RKO (cell line): ENCODE measurements at places on chromosomes 3 and 15.

DNA sequence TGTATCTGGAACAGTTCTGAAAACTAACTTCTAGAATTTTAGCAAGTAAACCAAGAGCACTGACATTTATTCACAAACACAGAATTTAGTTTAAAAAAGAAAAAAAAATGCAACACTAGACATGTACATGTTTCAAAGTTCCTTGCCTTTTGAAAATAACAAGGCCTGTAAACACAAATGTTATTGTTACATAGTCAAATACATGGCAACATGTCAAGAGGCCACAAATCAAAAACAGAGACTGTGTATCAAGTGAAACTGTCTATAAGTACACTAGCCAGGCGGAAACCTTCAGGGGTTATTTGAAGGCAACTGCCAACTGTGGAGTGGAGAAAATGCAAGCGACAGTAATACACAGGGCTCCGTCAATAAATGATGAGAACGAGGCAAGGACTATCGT, 547.6 kb downstream of the FOXP1 start:
- DNase-seq = no peak

GRCh38 chr3:73409138-73409763, 215.5 kb downstream of the PDZRN3 start:
- DNase-seq = no peak

- no peak for DNase-seq
Observed at GRCh38 chr15:39359771-39360170, 221.1 kb upstream of the THBS1 start.

GRCh38 chr15:29126821-29127461, 142.7 kb downstream of the NSMCE3 start:
- no peak for DNase-seq

GRCh38 chr3:194945508-194945907, 259.8 kb downstream of the FAM43A start:
- no peak for DNase-seq

DNA sequence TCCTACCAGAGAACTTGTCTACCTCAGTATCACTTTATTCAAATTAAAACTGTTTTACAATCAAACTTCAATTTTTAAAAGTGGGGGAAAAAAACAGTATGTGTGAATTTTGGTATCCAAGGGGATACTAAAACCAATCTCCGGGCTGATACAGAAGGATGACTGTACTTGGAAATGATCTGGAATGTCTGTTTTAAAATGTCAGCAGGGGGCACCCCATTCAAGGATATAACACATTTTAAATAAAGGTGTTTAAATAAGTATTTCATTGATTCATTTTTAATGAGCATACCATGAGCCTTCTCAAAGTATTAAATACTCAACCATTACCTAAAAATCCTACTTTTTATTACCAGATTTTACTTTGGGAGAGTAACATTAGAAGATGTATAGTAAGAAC, 67.9 kb downstream of the ULK4 start:
- DNase-seq = peak; percentile 67

DNA sequence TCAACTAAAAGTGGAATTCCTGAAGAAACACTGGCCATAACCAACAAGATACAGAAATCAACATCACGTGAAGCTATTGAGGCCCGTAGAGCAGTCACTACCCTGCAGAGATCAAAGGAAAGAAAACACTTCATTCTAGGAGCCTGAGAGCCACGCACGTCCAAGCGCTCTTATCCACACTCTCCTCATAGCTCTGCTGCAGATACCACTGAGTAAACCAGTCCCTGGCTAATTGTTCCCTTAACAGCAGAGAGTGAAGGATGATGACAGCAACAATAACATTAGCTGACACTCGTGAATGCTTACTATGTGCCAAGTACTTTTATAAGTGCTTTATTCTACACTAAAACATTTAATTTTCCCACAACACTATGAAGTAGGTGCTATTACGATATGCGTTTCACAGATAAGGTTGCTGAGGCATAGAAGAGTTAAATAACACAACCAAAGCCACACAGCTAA, 271.0 kb upstream of the GADL1 start:
- no peak for DNase-seq

- no peak for DNase-seq
Observed at GRCh38 chr3:70426071-70426470, 113.6 kb upstream of the MDFIC2 start.

- DNase-seq = no peak
Observed at GRCh38 chr15:70259028-70259424, 161.3 kb upstream of the TLE3 start.

DNA sequence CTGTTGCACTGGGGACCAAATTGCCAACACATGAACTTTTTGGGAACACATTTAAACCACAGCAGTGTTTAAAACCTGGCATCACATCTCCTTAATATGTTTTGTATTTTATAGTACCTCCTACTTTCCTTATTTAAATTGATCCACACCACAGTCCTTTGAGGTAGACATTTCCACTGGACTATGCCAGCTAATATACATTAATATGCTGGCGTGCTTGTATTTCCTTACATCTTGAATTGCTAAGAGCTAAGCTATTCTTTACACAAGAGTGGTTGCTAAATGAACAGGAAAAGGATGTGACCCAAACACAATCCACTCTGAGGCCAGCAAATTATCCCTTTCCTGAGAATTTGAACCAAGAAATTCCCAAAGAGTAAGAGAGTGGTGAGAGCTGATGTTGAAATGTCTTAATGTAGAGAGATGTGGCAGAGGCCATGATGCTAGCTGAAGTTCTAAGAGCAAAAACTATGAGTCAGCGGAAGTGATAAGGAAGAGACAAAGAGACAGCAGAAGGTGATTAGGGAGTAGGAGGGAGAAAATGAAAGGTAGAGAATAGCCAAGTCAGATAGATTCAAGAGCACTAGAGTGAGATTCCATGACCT, 131.2 kb downstream of the CD47 start:
- DNase-seq = no peak

DNA sequence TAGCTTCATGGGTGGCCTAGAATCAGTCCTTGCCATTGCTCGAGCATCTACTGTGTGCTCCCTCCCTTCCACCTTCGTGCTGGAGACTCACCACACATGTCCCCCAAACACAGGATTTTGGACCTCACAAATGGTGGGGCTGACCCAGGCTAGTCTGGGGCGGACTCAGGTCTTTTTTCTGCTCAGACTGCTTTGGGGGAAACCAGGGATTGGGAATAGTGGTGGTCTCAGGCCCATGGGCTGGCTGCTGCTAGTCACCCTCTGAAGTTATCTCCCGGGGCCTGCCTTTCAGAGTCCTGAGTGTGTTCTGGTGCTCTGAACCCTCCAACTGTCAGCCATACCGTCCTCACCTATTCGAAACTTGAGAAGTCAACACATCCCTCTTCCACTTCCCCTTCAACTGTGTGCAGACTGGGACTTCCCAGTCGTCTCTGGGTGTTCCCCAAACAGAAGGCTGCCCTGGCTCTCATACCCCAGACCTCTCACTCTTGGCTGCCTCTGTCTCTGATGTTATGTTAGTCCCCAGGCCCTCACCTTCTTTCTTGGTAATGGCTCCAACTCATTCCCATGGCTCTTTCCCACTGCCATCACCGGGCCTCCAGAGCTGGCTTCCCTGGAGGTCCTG, 46.0 kb downstream of the PPCDC start:
- no peak for DNase-seq

GRCh38 chr3:85068911-85069310, 110.1 kb downstream of the CADM2 start:
- DNase-seq = peak; percentile 15

GRCh38 chr15:68232449-68232848, 2.9 kb upstream of the CLN6 start:
- no peak for DNase-seq

DNA sequence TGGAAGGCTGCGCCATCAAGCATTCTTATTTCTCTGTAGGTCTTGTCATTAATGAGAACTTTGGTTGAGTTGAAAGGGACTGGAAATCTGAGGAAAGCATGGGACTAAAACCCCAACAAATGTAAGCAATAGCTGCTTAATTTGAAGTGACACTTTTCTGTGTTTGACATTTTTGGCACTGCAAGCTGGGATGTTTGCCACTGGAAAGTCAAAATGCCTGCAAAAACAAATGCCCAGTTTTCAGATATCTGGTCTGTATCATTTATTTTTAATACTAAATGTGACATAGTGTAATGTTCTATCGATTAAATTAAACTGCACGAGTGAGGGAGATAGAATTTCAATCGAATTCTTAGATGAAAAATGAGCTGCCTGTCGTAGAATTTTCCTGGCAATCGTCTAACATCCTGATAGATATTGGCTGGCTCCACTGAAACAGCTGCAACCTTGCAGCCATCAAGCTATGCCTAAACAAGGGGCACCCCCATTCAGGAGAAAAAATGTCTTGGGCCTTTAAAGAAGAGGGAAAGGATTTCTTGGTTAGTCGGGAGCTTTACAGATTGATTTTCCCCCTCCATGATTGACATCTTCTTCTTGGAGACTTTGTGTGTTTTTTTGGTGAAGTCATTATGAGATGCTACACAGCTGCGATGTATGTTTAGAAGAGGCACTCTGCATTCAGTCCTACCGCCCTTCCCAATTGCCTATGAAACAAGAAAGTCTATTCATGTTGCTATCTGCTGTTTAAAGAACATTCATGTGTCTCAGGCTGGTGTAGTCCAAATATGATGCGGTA, 316.7 kb upstream of the TBL1XR1 start:
- no peak for DNase-seq

DNA sequence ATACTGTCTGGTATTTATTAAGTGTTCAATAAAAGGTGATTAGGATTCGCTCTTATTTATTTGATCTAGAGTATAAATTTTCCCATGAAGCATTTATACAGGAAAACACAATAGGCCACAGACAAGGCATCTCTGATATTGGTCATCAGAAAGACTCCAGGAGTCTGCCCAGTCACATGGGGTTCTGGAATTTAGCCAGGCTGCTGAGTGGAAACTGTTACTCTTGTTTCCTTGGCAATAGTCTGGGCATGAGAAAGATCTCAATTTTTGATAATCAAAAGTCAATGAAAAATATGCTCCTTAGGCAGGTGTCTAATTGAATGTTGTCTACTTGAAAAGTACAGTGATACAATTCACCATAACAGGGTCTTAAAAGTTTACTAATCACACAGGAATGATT, 161.2 kb downstream of the FRMD5 start:
- peak; percentile 34 for DNase-seq

DNA sequence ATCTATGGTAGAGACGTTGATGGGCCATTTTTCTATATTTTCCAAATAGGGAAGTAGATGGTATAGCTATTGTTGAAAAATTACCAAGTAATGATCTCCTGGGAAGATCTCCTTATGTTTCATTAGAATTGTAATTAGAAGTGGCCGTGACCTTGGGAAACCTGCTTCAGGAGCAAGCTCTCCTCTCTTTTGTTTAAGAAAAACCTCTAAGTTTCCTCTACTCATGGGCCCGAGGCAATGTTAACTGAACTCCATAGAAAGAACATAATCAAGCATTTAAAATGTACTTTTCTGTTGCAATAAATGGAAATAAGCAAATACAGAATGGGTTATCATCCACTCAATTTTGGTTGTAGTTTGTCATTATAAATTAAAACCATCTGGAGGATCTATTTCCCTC, 511.2 kb upstream of the MDFIC2 start:
- no peak for DNase-seq

DNA sequence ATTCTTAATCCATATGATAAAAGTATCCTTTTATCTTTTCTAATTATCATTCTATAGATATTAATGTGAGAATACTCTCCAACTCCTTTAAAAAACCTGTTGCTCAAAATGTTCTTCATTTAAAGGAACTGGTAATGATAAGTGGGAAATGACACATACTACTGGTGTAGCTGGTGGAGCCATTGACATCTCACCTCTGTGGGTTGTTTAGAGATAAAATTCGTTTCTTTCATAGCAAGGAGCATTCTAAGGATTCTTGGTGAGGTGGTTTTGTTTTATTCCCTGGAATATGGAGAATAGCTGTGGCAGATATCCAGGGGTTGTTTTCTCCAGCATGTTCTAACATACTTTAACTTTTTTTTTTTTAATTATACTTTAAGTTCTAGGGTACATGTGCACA, 299.8 kb upstream of the THBS1 start:
- DNase-seq = no peak

GRCh38 chr3:153752405-153753027, 368.7 kb upstream of the ARHGEF26 start:
- no peak for DNase-seq

GRCh38 chr3:143166376-143166775, 46.8 kb downstream of the CHST2 start:
- DNase-seq = no peak

- DNase-seq = no peak
Observed at GRCh38 chr3:143650827-143651226, 197.4 kb downstream of the SLC9A9 start.

DNA sequence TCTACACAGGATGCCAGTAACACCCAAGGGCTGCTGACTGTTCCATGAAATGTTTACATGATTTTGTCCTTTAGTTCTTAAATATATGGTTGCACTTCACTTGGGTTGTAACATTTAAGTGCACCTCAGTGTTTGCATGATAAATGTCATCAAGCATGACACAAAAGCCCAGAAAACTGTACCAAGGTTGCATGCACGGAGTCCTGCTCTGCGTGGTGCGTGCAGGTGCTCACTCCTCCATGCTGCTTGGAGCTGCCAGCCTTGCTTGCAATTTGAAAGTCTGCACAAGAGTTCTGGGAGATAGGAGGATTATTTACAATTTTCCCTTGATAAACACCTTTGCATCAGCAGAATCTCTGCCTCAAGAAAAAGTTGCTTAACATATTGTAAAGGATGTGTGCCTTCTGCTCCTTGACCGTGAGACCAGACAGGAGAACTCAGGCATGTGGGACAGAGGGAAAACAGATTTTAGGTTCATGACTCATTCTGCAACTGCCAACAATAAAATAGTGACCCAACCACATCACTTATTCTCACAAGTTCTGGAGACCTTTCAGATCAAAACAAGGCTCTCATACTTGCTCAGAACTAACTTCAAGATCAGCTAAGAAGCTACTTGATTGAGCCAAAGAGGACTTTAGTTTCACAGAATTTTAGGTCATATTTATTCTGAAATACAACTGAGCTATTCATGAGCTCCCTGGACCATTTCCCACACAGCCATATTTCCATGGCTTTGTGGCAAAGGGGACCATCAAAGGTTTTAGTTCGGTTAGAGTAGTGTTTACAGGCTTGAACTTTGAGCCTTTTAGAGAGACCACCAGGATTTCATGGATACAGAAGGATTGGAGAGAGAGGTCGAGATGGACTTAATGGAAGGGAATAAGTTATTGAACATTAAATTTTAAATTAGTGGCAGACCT, 128.4 kb upstream of the ZBED2 start:
- no peak for DNase-seq

- no peak for DNase-seq
Observed at GRCh38 chr3:142003291-142003690, 126.8 kb downstream of the ATP1B3 start.

GRCh38 chr3:125052624-125053303, 3.0 kb downstream of the HEG1 start:
- DNase-seq = no peak

DNA sequence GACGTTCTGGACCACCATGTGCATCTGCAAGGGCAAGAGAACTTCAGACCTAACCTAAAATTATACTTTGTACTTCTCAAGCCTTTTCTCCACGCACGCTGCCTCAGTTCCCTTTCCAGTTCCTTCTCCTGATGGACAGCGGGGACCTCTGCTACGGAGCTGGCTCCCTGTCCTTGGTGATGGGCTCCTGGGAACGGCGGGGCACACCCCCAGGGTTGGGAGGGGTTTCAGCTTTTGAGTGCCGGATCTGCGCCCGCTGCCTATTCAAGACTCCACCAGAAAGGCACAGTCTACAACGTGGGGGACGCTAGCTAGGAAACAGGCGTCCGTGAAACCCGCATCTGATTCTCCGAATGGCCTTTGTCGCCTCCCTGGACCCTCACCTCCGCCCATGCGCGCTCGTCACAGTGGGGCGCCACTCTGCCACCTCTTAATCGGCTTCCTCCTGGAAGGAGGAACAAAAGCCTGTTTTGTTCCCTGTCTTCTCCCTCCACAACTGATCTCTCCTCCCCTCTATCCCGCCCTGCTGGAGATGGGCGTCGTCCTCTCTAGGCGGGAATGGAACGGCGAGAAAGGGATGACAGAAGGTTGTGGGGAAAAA, 2.2 kb downstream of the GPR149 start:
- DNase-seq = no peak
